ENCODE measurements at places on chromosomes 11 and 22.

DNA sequence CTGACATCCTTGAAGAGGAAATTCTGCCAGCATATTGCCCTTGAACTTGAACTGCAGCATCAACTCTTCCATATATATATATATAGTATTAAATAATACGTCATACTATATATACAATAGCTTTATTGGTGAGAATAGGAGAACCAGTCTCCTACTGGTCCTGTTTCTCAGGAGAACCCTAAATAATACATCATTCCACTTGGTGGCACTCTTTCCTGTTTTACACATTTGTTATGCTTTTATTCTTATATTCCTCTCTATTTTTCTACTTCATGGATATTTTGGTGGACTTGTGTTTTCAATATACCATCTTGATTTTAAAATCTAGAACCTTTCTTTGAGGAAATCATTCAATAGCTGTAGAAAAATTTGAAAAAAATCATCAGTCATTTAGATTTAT, 193.3 kb downstream of the TRPC6 start:
- no peak for DNase-seq

DNA sequence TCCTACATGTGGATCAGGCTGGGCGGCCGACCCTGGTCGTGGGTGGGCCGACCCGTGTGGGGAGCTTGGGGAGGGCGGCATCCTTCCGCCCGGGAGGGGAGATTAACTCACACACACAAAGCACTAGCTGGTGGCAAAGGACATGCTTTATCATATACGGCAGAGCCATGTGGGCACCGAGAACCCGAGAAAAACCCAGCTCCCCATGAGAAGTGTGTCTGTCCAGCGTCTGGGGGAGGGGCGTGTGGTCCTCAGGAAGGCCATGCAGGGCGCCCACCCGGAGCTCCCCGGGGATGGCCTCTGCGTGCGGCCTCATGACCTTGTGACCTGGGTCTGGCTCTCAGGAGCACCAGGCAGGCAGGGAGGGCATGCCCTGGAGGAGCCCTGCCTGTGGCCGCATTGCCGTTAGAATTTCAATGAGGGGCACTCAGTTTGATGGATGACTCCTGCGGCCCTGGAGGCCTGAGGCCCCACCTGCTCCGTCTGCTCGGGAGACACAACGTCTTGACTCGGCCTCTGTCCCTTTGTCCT, 39.4 kb upstream of the TOLLIP start:
- no peak for DNase-seq

GRCh38 chr22:31929167-31929930, 15.0 kb upstream of the YWHAH start:
- no peak for DNase-seq

DNA sequence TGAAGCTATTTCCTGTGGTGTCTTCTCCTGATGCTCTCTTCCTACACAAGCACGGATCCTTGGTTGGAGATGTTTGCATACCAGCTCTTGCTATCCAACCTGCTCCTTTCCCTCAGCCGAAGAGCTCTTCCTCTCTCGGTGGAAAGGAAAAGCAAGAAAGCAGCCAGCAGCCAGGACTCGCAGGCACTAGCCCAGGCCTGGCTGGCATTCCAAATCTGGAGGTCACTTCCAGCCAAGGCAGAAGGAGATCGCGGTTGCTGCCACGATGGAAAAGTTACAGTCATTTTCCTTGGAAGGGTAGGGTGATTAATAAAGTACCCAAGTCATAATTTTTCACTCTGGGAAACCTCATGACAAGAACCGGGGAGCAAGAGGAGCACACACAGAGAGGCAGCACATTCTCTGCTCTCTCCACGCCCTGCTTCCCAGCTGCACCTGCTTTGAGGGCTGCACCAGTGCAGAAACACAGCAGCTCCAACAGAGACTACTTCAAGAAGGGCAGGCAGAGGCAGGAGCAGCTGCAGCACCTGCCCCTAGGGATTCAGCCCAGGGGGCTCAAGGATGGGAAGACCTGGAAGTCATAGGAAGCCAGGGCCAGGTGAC, 399.3 kb downstream of the CADM1 start:
- DNase-seq, result no peak

DNA sequence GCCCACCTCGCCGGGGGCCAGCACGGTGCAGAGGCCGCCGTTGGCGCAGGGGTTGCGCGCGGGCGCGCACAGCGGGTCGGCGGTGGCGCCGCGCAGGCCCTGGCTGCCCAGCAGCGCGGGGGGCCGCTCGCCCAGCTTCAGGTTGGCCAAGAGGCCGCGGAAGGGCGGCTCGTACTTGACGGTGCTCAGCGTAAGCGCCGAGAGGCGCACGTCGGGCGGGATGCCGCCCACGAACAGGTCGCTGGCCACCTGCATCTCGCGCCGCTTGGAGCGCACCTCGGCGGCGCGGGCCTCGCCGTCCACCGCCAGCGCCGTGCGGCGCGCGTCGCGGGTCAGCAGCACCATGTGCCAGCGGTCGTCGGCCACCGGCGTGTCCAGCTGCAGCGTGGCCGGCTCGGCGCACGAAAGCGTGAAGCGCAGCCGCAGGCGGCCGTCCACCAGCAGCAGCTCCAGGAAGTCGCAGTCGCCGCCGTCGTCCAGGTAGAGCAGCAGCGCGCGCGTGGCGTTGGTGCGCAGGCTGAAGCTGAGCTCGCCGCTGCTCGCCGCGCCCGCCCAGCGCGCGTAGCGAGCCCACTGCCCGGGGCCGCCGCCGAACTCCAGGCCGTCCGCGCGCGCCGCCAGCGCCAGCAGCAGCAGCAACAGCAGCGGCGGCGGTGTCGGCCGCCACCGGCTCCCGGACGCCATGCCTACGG, 9.8 kb downstream of the NRXN2 start:
- DNase-seq, result no peak

GRCh38 chr11:87775036-87775435, 400.2 kb downstream of the RAB38 start:
- DNase-seq, result no peak

GRCh38 chr11:75313513-75314272, 37.8 kb downstream of the ARRB1 start:
- peak; percentile 64 for DNase-seq

GRCh38 chr11:11045156-11045930, 187.5 kb upstream of the ZBED5 start:
- no peak for DNase-seq

DNA sequence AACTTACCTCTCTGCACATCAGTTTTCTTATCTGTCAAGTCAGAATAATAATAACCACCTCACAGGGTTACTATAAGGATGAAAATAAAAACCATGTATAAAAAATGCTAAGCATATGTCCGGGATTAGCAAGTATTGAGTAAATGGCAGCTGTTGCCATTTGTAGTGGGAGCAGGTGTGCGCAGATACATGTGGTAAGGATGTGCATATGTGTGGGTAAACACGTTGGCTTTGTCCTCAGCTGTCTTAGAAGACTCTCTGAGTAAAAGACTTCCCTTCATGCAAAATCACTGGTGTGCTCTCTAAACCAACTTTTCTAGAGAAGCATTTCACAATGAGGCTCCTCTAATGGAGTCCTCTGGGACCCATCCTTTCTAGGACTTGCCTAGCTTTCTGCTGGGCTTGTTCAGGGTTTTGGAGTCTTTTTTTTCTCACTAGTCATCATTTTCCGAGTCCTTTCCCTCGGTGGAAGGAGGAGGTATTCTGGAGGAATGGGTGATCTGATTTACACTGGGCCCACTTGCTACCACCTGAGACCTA, 62.4 kb downstream of the NELL1 start:
- no peak for DNase-seq

DNA sequence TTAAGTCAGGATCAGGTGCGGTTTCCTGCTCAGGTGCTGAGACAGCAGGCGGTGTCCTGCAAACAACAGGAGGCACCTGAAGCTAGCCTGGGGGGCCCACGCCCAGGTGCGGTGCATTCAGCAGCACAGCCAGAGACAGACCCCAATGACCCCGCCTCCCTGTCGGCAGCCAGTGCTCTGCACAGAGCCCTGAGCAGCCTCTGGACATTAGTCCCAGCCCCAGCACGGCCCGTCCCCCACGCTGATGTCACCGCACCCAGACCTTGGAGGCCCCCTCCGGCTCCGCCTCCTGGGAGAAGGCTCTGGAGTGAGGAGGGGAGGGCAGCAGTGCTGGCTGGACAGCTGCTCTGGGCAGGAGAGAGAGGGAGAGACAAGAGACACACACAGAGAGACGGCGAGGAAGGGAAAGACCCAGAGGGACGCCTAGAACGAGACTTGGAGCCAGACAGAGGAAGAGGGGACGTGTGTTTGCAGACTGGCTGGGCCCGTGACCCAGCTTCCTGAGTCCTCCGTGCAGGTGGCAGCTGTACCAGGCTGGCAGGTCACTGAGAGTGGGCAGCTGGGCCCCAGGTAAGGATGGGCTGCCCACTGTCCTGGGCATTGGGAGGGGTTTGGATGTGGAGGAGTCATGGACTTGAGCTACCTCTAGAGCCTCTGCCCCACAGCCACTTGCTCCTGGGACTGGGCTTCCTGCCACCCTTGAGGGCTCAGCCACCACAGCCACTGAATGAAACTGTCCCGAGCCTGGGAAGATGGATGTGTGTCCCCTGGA, at the start of gene MYO7A:
TSS of gene MYO7A (plus strand) at position 327 of the 772 bp plus-strand sequence. CDS start 2,389 bp downstream, outside the sequence.
- peak; percentile 46 for DNase-seq

DNA sequence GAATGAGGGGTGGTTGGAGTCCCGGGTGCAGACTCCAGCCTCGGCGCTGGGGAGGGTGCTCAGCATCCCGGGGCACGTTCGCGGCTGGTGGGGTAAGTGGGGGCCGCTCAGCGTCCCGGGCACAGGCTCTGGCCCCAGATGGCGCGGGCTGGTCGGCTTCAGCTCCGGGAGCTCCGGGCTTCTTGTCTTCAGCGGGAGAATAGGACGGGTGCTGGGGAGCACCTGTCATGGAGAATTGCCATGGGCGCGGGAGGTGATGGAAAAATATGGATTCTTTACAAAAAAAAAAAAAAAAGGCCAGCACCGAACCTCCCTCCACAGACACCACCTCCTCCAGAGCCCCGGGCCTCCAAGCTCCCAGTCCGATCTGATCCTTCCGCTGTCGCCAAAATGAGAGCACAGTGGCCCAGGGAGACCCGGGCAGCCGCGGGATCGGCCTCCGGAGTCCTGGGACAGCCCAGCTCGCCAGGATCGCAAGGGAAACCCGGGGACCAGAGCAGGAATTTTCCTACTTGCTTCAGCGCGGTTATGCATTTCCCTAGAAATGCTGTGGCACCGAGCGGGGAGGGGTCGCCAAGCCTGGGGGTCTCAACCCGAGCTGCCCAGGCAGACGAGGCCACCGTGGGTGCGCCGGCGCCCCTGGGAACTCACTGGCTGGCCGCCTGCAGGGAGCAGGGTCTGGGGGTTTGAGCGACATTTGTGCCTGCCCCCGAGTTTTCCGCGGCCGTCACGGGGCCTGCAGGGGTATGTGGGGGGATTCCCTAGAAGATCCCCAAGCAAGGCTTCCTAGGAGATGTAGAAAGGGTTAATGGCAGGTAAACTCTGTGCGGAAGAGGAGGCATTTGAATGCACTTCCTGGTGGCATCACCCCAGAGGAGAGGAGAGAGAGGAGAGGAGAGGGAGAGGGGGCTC, 1336.9 kb downstream of the BRD1 start:
- no peak for DNase-seq

DNA sequence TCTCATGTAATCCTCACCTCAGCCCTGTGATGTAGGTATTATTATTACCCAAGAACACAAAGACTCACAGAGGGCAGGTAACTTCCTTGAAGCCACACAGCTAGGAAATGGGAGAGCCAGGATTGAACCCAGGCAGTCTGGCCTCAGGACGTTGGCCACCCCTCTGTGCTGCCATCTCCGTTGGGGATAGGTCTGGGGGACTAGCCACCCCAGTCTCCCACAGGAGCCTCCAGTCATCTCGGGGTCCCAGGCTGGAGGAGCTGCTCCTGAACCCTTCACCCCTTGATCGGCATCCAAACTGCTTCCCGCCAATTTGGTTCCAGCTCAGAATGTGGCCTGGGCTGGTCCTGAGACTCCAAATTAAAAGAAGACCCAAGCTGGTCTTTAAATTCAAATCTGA, 10.4 kb upstream of the TCF20 start:
- DNase-seq, result no peak

GRCh38 chr22:19431649-19432132, at the start of gene HIRA:
Gene HIRA (minus strand): TSS chr22:19431733. CDS start chr22:19431476, 257 bp downstream.
- peak; percentile 81 for DNase-seq

GRCh38 chr11:64558065-64558745, 32.8 kb upstream of the SLC22A12 start:
- DNase-seq, result no peak

DNA sequence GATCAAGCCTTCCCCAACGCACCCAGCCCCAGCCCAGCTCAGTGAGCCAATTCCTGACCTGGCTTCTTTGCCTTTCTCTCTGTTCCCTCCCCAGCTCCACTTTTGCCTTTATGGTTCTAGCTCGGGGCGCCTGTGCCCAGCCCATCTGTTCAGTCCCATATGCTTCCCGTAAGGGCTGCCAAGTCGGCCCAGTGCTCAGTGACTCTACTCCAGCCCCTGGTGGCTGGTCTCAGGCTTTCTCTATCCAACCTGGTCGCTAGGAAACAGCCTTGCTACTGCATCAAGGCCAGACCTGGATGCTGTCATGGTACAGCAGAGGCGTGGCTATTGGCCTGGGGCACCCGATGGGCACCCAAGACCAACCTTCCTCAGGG, 178.0 kb downstream of the DSCAML1 start:
- DNase-seq, result no peak

Data from putamen (tissue), 1 donor.